Pancreas (tissue), 10 donors: ENCODE measurements at places on chromosomes 11 and 22. TPM values are rescaled to one million over a fixed set of nuclear protein-coding genes. Genes with fewer than 3 reads are reported as not detected.

The CST6 gene
- 0.80 TPM for polyA plus RNA-seq

The CD248 gene
- polyA plus RNA-seq: 4.0 TPM

The TRIM51 gene
- polyA plus RNA-seq: not detected

The MRGPRX3 gene
- not detected for polyA plus RNA-seq

The NPTXR gene
- 5.0 TPM for polyA plus RNA-seq

The LRRC10B gene
- polyA plus RNA-seq: 3.2 TPM

The PICK1 gene
- 55.0 TPM for polyA plus RNA-seq

The BARX2 gene
- polyA plus RNA-seq: 7.8 TPM

The MMP1 gene
- polyA plus RNA-seq: not detected

The ART1 gene
- polyA plus RNA-seq: not detected

The OR4D5 gene
- polyA plus RNA-seq: not detected

The SLC22A6 gene
- not detected for polyA plus RNA-seq

The FAM111A gene
- 25.1 TPM for polyA plus RNA-seq

The OR51A2 gene
- polyA plus RNA-seq: not detected

The YPEL4 gene
- polyA plus RNA-seq: 0.68 TPM

The EXPH5 gene
- polyA plus RNA-seq: 0.87 TPM

The BTBD18 gene
- not detected for polyA plus RNA-seq

The ARHGAP8 gene
- polyA plus RNA-seq: 59.2 TPM

The RIMBP3B gene
- polyA plus RNA-seq: not detected

The MS4A15 gene
- not detected for polyA plus RNA-seq

The KRTAP5-1 gene
- polyA plus RNA-seq: not detected

The APOC3 gene
- polyA plus RNA-seq: not detected

The XNDC1N gene
- 2.1 TPM for polyA plus RNA-seq

The OR52I1 gene
- not detected for polyA plus RNA-seq

The MTMR2 gene
- 5.1 TPM for polyA plus RNA-seq

The SPDYC gene
- not detected for polyA plus RNA-seq

The GGTLC3 gene
- 0.61 TPM for polyA plus RNA-seq

The FAM180B gene
- not detected for polyA plus RNA-seq

The VWCE gene
- 0.77 TPM for polyA plus RNA-seq

The CDCA5 gene
- polyA plus RNA-seq: 0.38 TPM

The GAL gene
- polyA plus RNA-seq: 0.72 TPM

The TRIM29 gene
- 0.42 TPM for polyA plus RNA-seq

The TRIM49 gene
- polyA plus RNA-seq: not detected

The FAT3 gene
- polyA plus RNA-seq: 0.59 TPM

The SLC16A8 gene
- 0.05 TPM for polyA plus RNA-seq

The CALCB gene
- 1.2 TPM for polyA plus RNA-seq

The ACR gene
- 0.34 TPM for polyA plus RNA-seq

The WNT7B gene
- polyA plus RNA-seq: 0.95 TPM

The VPREB3 gene
- not detected for polyA plus RNA-seq

The OPCML gene
- polyA plus RNA-seq: 0.26 TPM

The ZNRF3 gene
- 3.1 TPM for polyA plus RNA-seq

The SAA1 gene
- 47.8 TPM for polyA plus RNA-seq

The OR5A1 gene
- polyA plus RNA-seq: not detected

The OR56A1 gene
- not detected for polyA plus RNA-seq

The ADM2 gene
- 4.8 TPM for polyA plus RNA-seq

The OVOL1 gene
- polyA plus RNA-seq: 1.9 TPM
